Stimulated activated memory B cell treated with anti-CD40 and anti-IgM and Interleukin-4, amounts not matched to agents 10 μg/mL and 1 μg/mL and 100 μg/mL, for 72 hours (primary cell): ENCODE measurements at places on chromosomes 4 and X.

- ATAC-seq = no peak
Observed at GRCh38 chr4:112973750-112974251, 75.7 kb upstream of the ANK2 start.

DNA sequence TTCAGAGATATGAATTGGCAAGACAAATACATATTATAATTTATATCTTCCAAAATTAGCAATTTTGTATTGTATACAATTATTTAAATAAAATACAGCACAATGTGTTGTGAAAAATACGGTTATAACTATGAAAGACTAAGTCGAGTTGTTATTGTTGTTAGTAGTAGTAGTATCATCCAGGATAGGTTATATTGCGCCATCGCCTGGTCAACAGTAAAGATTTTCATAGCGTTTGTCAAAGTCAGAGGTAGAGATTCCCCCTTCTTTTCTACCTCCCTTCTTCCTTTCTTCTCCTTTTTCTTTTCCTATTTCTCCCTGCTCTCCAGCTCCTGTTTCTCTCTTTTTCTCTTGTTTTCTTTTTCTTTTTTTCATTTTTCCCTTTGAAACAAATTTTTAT lies 499.1 kb upstream of the EPHA5 start:
- no peak for ATAC-seq

DNA sequence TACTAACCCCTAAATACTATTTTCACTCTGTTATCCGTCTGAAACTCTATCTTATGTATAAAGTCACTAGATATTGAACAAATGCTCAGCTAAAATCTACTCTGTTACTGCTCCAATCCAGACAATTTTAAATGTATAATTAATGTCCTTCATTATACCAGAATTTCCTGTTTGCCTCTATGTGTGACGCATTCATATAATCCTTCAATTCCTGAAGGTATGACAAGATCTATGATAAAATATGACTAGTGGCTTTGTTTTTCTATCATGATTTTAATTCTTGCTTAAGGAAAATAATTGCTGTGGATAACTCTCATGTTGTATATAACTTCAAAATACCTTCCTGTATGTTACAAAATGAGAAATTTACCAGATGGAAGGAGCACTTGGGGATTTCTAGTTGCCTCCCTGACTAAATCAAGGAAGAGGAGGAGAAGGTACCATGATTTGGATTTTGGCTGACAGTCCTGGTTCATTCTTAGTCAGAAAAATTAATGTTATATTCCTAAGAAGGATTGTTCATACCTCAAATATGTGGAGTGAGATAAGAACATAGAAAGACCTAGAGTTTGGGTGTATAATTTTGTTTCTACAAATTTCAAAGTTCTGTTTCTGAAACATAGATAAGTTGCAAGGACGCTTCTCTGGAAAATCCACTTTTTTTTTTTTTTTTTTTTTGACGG lies 4.9 kb downstream of the CXCL6 start:
- no peak for ATAC-seq

- no peak for ATAC-seq
Observed at GRCh38 chrX:79708581-79708980, 306.0 kb upstream of the TBX22 start.

- no peak for ATAC-seq
Observed at GRCh38 chr4:74884266-74884665, 48.6 kb upstream of the PARM1 start.

GRCh38 chrX:30887721-30888120 lies 1.3 kb downstream of the TAB3 start:
- ATAC-seq = no peak

GRCh38 chr4:142379277-142380051 lies 466.6 kb downstream of the INPP4B start:
- peak; percentile 34 for ATAC-seq

DNA sequence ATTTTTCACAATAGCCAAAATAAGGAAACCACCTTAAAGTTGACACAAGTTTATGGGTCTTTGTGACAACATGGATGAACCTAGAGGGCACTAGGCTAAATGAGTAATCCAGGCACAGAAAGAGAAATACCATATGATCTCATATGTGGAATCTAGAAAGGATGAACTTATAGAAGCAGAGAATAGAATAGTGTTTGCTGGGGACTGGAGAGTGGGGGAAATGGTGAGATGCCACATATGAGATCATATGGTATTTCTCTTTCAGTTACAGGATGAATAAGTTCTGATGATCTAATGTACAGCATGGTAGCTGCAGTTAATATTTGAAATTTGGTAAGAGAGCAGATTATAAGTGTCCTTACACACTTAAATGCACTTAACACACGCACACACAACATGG lies 35.9 kb downstream of the F8A2 start:
- ATAC-seq = no peak

DNA sequence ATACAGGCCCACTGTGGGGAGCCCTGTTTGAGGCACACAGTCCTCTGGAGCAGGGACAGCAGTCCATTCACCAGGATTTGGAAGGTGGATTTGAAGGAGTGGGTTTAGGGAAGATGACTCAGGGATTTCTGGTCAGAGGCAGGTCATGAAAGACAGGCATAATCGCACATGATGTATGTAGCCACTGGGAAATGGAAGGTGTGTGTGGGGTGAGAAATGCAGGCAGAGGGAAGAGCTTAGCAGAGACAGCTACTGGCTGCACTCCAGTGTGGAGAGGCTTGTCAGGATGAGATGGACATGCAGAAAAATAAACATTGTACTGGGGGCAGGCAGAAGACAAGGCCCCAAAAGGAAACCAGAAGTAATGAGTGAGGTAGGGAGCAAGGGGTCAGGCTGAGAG lies 85.2 kb upstream of the STS start:
- no peak for ATAC-seq

DNA sequence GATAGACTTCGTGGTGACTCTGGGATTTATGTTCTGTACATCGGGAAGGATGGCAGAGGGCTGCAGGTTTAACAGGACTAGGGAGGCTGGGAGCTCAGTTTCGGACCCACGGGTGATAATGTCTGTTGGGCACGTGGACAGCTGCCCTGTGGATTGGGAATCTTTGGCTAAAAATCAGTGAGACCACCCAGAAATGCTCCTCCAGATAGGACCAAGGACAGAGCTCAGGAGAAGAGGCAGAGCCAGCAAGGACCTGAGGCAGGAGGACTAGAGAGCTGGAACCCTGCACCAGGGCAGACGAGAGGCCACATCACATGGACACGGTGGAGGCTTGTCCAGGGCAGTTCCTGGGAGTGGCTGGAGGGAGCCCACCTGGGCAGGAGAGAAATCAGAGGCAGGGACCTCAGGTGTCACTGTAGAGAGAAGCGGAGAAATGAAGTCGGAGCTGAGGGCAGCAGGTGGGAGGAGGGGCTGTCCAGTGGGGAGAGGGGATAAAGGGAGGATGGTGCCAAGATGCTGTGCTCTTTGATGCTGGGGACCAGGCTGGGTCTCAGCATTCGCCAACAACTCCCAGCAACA lies 79.2 kb downstream of the CPZ start:
- no peak for ATAC-seq

DNA sequence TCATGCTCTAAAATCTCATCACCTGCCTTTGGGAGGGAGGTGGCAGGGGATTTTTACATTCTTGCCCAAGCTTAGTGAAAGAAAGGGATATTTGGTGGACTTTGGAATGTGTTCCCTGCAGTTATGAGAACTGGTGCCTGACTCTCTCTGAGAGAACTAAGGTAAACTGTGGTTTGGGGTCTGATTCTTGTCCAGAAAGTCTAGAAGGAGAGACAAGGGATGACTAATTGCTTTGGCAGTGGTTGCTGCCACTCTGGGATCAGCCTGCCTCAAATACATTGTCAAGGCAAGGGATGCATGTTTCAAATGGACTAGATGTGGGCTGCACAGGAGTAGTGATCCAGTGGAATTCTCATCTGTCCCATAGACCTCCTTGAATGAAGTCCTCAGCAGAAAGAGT lies 115.2 kb downstream of the DDIT4L start:
- ATAC-seq = no peak

DNA sequence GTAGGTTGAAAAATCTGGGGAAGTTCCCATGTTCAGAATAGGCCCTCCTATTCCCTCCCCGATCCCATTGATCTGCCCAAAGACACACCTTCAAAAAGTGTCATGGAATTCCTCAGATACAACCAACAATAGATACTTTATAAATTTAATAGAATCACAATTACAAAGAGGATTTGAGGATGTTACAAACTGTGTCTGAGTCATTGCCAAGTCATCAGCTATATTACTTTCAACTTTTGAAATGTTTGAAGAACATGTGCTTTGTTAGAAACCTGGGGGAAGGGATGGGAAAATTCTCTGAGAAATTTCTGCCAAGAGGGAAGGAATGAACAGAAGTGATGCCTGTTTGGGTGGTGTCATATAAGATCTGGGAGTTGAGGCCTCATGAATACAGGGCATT lies 46.7 kb downstream of the KCNIP4 start:
- no peak for ATAC-seq

- no peak for ATAC-seq
Observed at GRCh38 chr4:185016101-185016940, 2.0 kb upstream of the HELT start.
